Lower lobe of right lung (tissue), 2 donors: ENCODE measurements at places on chromosomes 13 and 19. TPM values are rescaled to one million over a fixed set of nuclear protein-coding genes. Genes with fewer than 3 reads are reported as not detected.

GRCh38 chr19:54882758-54883157, 8.7 kb downstream of the FCAR start:
- H3K4me3 ChIP-seq: no peak overlapping the region
- peaks cover 28% of the 10 kb centered on the region for H3K27me3 ChIP-seq
- H3K4me1 ChIP-seq: no peaks in the 10 kb centered on the region

DNA sequence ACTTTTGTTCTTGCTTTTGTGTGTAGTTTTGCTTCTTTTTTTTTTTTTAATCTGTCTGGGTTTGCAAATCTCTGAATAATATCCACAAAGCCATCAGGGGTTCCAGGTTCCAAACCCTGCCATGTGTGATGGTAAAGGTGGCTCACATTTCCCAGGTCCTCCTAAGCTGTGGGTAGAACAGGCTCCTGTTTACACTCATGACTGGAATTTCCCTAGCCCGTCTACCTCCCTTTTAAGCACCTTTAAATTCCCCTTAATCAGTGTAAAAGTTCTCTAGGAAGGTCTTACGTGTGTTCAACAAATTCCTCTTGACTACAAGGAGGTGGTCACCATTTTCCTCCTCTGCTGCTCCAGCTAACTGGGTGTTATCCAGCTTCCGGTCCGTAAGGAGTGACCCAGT, 62.8 kb downstream of the EFNB2 start:
- H3K4me1 ChIP-seq: no peaks in the 10 kb centered on the region
- no peaks in the 10 kb centered on the region for H3K36me3 ChIP-seq
- no peak overlapping the region for H3K4me3 ChIP-seq
- no peak overlapping the region for H3K27ac ChIP-seq
- H3K27me3 ChIP-seq: no peaks in the 10 kb centered on the region

GRCh38 chr19:10004617-10005016, 5.7 kb downstream of the COL5A3 start:
- H3K4me1 ChIP-seq: peaks cover 6% of the 10 kb centered on the region
- DNase-seq: no peak
- H3K27ac ChIP-seq: no peak overlapping the region
- no peaks in the 10 kb centered on the region for H3K36me3 ChIP-seq
- H3K27me3 ChIP-seq: peaks cover 25% of the 10 kb centered on the region

- DNase-seq: no peak
- H3K27me3 ChIP-seq: no peaks in the 10 kb centered on the region
- no peaks in the 10 kb centered on the region for H3K36me3 ChIP-seq
- H3K4me1 ChIP-seq: no peaks in the 10 kb centered on the region
These were observed 143.5 kb downstream of the DCT start for GRCh38 chr13:94335761-94336526.

GRCh38 chr19:33287927-33288326, 14.4 kb downstream of the CEBPA start:
- H3K36me3 ChIP-seq: no peaks in the 10 kb centered on the region
- peaks cover 7% of the 10 kb centered on the region for H3K27me3 ChIP-seq
- peak overlapping the region; percentile 36 for H3K27ac ChIP-seq
- no peak overlapping the region for H3K4me3 ChIP-seq
- DNase-seq: no peak

- H3K36me3 ChIP-seq: peaks cover 59% of the 10 kb centered on the region
- peaks cover 32% of the 10 kb centered on the region for H3K4me1 ChIP-seq
- H3K27me3 ChIP-seq: no peaks in the 10 kb centered on the region
- no peak overlapping the region for H3K4me3 ChIP-seq
- DNase-seq: no peak
These were observed 27.9 kb downstream of the PPP5C start for GRCh38 chr19:46374536-46375475.

- H3K4me3 ChIP-seq: no peak overlapping the region
- no peak overlapping the region for H3K27ac ChIP-seq
- no peak for DNase-seq
- peaks cover 68% of the 10 kb centered on the region for H3K36me3 ChIP-seq
- no peaks in the 10 kb centered on the region for H3K27me3 ChIP-seq
These were observed 4.0 kb downstream of the GPX4 start for GRCh38 chr19:1107661-1108261.

- no peaks in the 10 kb centered on the region for H3K27me3 ChIP-seq
- DNase-seq: no peak
- H3K4me3 ChIP-seq: no peak overlapping the region
- peaks cover 10% of the 10 kb centered on the region for H3K36me3 ChIP-seq
- no peak overlapping the region for H3K27ac ChIP-seq
These were observed 7.0 kb upstream of the PPP6R1 start for GRCh38 chr19:55265723-55266386.

DNA sequence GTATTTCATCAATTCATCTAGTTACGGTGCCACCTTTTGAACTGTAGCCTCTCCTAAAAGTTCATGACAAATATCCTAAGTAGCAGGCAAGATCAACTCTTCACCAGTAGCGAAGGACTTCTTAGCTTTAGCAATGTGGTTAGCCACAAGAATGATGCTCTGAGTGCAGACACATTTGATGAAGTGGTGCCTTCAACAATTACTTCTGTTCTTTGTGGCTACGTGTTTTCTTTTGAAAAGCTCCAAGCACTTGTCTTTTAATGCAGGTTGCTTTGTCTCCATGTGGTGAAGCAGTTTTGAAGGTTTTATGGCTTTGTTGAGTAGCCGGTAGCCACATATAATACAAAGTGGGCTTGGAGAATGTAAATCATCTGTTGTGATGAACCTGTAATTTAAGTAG, 194.7 kb downstream of the B3GLCT start:
- no peak overlapping the region for H3K4me3 ChIP-seq
- no peak overlapping the region for H3K27ac ChIP-seq
- DNase-seq: no peak
- H3K27me3 ChIP-seq: no peaks in the 10 kb centered on the region
- no peaks in the 10 kb centered on the region for H3K36me3 ChIP-seq

GRCh38 chr13:50511877-50512341, 331.6 kb downstream of the DLEU7 start:
- no peak for DNase-seq
- H3K4me1 ChIP-seq: peaks cover 41% of the 10 kb centered on the region
- no peaks in the 10 kb centered on the region for H3K27me3 ChIP-seq
- no peaks in the 10 kb centered on the region for H3K36me3 ChIP-seq
- peak overlapping the region; percentile 39 for H3K4me3 ChIP-seq

DNA sequence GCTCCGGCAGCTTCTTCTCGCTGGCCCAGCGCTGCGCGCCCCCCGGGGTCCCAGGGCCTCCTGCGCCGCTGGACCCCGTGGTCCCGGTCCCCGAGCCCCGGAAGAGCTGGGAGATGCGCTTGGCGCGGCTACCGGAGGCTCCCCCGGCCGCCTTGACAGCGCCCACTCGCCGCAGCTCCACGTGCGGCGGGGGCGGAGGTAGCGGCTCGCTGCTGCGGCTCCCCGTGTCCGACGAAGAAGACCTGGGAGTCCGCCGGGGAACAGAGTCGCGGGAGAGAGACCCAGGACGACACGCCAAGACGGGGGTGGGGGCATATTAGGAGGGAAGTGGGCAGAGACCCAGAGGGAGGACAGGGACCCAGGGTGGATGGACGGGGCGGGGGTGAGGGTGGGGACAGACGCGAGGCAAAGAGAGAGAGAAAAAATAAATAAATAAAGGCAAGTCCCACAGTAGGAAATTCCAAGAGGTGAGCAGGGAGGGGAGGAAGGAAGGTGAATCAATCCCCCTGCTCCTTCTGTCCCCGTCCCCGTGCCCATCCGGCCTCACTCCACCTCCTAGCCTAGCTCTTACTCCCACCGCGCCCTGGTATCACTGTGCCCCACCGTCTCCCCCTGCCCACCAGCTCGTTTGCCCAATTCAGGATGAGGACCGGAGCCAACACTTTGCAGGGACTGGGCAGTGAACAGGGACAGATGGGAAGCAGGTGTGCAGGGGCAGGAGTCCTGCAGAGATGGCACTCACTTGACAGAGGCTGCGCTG, 826 bp downstream of the RASIP1 start:
- H3K4me3 ChIP-seq: peak overlapping the region; percentile 67
- H3K27me3 ChIP-seq: peaks cover 8% of the 10 kb centered on the region
- peaks cover 17% of the 10 kb centered on the region for H3K4me1 ChIP-seq
- H3K27ac ChIP-seq: peak overlapping the region; percentile 81

DNA sequence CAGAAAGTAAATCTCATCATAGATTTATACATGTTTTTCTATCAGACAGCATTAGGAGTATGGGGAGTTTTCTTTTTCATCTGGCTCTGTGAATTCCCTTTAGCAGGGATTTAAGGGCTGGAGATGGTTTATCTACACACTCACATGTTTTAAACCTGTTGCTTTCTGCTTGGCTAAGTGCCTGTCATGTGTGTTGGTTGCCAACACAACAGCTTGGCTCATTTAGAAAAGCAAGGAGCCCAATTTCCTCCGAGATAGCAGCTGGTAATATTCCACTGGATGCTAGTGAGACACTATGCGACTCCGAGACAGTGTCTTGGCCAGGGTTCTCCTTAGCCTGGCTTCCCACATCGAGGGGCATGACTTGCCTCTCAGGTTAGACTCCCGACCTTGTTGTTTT, 83.3 kb downstream of the KLF5 start:
- DNase-seq: no peak
- peaks cover 10% of the 10 kb centered on the region for H3K4me1 ChIP-seq
- no peaks in the 10 kb centered on the region for H3K27me3 ChIP-seq
- peak overlapping the region; percentile 4 for H3K27ac ChIP-seq

DNA sequence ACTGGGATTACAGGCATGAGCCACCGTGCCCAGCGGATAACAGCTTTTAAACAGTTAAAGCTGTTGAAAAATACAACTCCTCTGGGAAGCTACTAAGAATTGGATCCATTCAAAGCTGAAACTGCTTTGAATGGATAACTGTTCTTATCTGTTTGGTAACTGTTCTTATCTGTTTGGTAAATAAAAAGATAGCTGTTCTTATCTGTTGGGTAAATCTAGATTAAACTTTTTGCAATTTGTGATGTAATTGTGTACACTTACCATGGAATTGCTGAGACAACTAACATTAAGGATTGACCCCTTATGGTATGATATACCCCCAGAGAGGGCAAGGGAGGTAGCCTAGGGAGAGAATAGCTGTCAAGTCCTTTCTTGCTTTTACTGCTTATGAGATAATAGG, 27.9 kb upstream of the SPART start:
- DNase-seq: no peak
- H3K27ac ChIP-seq: no peak overlapping the region
- H3K27me3 ChIP-seq: no peaks in the 10 kb centered on the region
- H3K4me1 ChIP-seq: no peaks in the 10 kb centered on the region

- H3K4me1 ChIP-seq: peaks cover 16% of the 10 kb centered on the region
- H3K4me3 ChIP-seq: no peak overlapping the region
- no peak overlapping the region for H3K27ac ChIP-seq
- peaks cover 72% of the 10 kb centered on the region for H3K36me3 ChIP-seq
- H3K27me3 ChIP-seq: no peaks in the 10 kb centered on the region
These were observed 47.8 kb upstream of the C13orf46 start for GRCh38 chr13:114021464-114022308.

GRCh38 chr19:31319465-31319864, 29.8 kb downstream of the TSHZ3 start:
- H3K27ac ChIP-seq: no peak overlapping the region
- DNase-seq: no peak
- H3K36me3 ChIP-seq: no peaks in the 10 kb centered on the region
- H3K4me3 ChIP-seq: no peak overlapping the region

GRCh38 chr19:44753932-44754749, 5.6 kb downstream of the BCL3 start:
- peaks cover 54% of the 10 kb centered on the region for H3K36me3 ChIP-seq
- DNase-seq: peak; percentile 98
- peak overlapping the region; percentile 94 for H3K27ac ChIP-seq
- H3K4me3 ChIP-seq: peak overlapping the region; percentile 58
- H3K27me3 ChIP-seq: no peaks in the 10 kb centered on the region
- H3K4me1 ChIP-seq: peaks cover 87% of the 10 kb centered on the region

Gene N4BP2L1
- total RNA-seq: 30.2 TPM

Gene MBOAT7
- total RNA-seq: 65.5 TPM

Gene BEST2
- total RNA-seq: not detected

Gene IQCN
- total RNA-seq: 4.1 TPM

Gene DIRAS1
- total RNA-seq: 0.71 TPM
